ENCODE measurements at places on chromosomes 2 and 18.

DNA sequence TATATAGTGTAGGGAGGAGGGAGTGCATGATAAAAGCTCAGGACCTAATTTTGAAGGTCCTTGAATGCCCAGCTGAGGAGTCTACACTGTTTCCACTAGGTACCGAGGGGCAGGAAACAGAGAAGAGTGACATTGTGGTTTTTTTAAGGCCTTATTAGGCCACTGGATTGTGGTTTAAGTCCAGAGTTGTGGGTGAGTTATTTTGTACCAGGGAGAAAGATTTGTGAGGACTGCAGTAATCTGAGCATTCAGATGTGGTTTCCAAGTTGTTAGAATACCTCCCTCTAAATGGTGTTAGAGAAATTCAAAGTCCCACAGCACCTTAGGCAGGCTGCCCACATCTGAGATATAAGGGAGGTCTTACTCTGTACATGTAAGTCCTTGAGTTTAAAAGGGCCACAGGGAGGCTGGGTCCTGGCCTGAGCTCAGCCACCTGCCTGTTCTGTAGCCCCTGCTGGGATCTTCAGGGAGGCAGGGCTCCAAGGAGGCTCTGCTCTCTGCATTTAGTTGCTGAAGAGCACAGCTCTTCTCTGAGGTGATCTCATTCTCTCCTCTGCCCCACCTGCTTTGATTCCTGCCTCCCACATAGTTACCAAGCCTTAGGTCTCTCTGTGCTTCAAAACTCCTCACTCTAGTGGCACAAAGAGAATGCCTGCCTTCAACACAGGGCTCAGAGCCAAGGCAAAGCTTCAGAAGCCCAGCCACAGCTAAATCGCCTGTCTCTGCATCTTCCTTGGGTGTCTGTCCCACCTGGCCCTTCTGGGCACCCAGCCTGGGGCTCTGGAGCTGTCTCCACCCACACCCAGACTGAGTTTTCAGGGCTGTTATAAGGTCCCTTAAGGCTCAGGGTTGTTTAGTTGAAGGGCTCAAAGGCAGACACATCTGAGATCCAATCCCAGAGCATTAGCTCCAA lies 88.1 kb downstream of the VSNL1 start:
- DNase-seq = no peak

DNA sequence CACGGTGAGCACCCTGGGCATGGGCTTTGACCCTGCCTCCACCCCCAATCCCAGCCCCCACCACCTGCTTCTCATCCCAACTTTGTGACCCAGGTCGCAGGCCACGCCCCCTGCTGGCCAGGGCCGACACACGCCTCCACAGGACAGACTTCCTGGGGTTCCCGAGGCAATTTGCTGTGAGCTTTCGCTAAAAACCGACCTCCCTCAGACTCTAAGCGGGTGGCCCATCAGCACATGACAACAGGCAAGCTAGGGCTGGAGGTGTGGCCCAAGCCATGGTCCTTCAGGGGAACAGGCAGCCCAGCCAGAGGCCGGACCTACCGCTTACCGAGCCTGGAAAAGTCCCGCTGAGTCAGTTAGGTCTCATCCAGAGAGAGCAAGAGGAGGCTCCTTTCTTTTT lies 31.9 kb downstream of the C1QL2 start:
- DNase-seq = no peak

DNA sequence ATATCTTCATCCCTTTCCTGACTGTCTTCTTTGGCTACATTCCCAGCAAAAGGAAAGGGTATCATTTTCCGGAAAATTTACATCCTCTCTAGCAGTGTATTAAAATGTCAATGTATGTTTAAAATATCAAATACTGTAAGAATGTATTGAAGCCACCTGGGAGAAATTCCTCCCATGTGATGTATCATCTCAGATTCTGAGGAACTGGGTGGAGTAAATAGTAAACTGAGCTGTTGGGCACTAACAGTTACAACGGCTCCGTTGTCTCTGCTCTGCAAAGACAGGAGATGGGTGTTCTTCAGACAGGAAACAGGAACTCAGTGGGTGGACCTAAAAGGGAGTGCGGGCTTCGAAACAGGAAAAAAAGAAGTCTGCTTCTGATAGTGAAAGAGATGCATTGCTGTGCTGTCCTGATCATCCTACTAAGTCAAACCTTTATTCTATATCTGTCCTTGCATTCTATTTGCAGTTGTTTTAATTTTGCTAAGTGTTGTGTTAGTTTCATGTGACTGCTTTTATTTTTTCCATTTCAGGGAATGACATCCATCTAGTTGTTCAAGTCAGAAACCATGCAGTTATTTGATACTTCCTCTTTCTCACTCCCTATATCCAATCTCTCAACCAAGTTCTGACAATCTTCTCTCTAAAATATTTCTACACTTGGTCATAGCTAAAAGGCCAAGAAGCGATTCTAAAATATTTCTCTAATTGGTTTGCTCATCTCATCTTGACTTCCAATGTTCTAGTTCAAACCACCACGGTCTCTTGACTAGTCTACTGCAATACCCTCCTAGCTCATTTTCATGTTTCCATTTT lies 19.4 kb downstream of the DOK1 start:
- DNase-seq = no peak

DNA sequence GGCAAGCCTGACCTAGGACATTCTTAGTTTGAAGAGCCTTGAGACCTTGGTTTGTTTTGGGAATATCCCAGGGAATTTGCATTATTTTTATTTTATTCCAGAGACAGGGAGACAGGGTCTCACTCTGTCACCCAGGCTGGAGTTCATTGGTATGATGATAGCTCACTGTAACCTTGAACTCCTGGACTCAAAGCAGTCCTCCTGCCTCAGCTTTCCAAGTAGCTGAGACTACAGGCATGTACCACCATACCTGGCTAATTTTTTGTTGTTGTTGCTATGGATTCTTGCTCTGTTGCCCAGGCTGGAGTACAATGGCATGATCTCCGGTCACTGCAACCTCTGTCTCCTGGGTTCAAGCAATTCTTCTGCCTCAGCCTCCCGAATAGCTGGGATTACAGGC lies 4.8 kb downstream of the MTA3 start:
- DNase-seq = no peak

GRCh38 chr2:239876948-239877289 lies 148.2 kb downstream of the NDUFA10 start:
- no peak for DNase-seq

DNA sequence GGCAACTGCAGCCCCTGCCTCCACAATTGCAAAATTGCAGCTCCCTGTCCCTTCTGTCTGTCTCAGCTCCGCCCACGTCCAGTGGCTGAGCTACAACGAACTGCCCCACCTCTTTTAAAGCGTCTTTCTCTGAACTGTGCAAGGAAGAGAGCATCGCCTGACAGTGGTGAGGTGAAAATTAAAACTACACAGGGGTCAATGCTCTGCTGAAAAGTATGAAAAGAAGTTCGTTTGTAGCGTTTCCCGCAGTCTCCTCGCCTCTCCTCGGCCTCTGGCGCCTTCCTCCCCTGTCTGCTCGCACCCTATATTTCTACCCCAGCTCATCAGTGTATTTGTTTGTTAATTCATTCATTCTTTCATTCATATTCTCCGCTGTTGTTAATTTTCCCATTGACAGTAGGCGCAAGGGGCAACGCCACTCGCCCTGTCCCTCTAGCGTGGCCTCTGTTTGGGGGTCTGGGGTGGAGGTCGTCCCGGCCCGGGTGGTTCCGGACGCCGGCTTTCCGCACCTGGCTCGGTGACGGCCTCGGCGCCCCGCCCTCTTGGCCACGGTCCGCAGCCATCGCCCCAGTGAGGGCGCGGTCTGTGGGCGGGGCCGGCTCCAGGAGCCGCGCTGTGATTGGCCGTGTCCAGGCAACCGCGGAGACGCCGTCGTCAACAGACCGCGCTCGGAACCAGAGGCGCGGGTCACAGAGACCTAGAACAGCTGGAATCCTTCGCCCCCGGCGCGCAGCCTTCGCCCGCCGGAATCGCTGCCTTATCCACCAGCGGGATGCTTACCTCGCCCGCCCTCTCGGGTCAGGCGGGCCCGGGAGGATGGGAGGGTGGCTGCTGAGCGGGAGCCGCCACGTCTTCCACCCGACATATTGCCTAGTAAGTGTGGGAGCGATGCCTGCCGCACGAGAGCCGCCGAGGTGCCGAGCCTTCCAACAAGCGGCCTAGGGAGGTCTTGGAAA lies at the start of gene VWA3B:
VWA3B (plus strand) TSS at position 677 of the 956 bp plus-strand sequence. CDS start 5,926 bp downstream, outside the sequence.
- DNase-seq = peak; percentile 74

DNA sequence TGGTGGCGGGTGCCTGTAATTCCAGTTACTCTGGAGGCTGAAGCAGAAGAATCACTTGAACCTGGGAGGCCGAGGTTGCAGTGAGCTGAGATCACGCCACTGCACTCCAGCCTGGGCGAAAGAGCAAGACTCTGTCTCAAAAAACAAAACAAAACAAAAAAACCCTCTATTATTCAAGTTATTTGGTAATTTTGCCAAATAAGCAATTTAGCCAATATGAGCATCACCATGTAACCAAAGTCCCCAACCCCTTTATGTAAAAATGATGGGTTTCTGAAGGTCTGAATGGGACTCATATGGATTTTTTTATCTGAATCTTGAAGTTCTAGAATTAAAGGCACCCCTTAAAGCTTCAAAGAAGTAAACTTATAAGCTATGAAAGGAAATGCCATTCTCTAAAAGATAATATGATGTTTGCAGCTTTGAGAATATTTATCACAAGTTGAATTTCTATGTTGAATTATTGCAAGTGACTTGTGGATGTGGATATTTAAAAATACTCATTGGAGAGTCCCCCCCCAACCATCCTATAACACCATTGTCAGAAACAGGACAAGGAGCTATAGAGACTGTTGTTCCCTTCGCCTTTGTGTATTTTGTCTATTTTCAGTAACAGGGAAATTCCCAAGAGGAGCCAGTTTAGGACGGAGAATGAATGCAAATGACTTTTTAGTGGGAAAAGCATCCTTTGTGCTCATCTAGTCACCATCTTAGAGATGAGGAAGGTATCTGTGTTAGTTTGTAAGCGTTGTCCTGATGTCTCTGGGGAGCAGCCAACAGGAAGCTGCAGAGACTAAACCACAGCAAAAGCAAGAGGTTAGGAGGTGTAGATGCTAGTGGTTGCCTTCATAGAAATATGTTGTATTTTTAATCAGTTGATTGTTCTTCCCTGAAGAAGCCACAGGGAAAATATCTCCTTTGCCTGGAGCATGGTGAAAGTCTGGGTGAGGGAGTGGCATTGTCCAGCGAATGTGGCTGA lies 68.3 kb downstream of the TET3 start:
- no peak for DNase-seq

DNA sequence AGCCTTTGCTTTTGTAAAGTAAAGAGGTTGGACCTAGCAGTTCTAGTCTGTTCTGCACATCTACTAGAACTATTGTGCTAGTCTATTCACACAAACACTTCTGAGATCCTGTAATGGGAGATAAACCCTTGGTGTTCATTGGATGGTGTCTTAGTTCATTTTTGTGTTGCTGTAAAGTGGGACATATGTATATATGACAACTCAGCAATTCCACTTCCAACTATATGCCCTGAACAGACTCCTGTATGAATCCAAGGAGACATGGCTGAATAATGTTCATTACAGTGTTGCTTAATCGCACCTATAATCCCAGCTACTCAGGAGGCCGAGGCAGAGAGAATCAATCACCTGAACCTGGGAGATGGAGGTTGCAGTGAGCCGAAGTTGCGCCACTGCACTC lies 23.3 kb downstream of the HK2 start:
- no peak for DNase-seq

GRCh38 chr2:69275490-69275889 lies 111.5 kb downstream of the GFPT1 start:
- DNase-seq = no peak

GRCh38 chr2:98769784-98770183 lies 38.9 kb upstream of the MGAT4A start:
- DNase-seq = no peak

- DNase-seq = no peak
These were observed 240.5 kb downstream of the BCL2 start for GRCh38 chr18:63079114-63079513.

DNA sequence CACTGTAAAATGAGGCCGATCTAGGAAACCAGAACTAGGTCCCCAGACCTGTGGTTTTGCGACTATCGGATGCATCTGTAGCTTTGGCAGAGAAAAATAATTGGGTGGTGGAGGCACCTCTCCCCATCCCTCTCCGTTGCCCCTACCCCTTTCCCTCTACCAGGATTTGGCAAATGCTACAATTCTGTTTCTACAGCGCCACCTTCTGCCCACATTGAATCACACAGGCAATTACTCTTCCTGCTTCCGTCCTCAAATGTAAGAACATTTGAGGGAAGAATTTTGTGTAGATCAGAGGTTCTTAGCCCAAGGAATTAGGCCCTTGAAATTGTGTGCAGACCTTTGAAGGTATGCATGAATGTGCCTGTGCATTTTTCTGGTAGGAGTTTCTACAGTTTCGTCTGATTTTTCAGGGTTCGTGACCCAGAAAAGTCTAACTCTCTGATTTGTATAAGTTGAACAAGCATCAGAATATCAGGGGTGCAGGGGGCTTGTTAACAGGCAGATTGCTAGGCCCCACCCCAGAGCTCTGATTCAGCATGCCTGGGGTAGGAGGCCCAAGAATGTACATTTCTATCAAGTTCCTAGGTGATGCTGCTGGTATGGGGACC lies 11.2 kb downstream of the ATP6V1B1 start:
- peak; percentile 62 for DNase-seq

- DNase-seq = no peak
These were observed 103.3 kb upstream of the RBBP8 start for GRCh38 chr18:22829781-22830180.

DNA sequence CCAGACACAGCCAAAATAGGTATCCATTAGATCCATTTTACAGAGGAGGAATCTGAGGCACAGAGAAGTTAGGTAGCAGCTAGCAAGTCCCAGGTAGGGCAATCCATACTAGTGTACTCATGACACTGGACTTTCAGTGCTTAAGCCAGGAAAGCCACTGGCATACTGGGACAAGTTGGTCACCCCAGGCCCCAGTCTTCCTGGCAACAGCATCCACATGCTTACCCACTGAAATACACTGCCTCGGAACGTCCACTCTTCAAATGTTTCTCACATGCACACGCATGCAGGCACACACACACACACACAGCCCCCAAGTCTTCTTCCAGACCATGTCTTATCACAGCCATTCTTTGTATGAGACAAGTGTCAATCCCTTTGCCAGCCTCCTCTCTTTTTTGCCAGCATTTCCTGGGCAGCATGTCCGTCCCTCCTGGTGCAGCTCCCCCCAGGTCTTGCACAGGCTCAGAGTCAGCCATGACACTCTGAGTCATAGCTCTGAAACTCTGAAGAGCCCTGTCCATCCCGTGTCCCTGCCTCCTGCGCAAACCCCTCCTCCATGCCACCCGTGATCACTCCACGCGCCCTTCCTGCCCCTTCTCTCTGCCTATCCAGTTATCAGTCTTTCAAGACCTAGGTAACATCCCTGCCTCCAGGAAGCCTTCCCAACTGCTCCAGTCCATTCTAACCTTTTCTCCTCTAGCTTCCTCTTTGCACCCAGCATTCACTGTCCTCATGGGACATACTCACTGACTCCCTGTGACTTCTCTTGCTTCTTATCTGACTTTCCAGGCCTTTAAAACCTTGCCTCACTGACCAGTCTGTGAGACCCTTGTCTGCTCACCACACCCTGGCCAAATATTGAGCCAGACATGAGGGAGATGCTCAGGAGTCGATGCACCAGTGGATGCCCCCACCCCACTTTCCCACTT lies 10.9 kb upstream of the TEX261 start:
- no peak for DNase-seq

- no peak for DNase-seq
These were observed 58.7 kb downstream of the CD226 start for GRCh38 chr18:69889009-69889408.

All from femur (tissue), 1 donor.